Hematopoietic multipotent progenitor cell (in vitro differentiated cells): ENCODE measurements at places on chromosomes 5 and 9. TPM values are rescaled to one million over a fixed set of nuclear protein-coding genes. Genes with fewer than 3 reads are reported as not detected.

GRCh38 chr9:97511655-97512427 lies 10.4 kb downstream of the TMOD1 start:
- DNase-seq: no peak

The TMEM171 gene
- not detected for total RNA-seq

GRCh38 chr5:133638436-133638835 lies 26.1 kb upstream of the FSTL4 start:
- no peak for DNase-seq

- no peak for DNase-seq
Measured at GRCh38 chr9:17802249-17802857, 223.5 kb downstream of the SH3GL2 start.
